ENCODE measurements at places on chromosomes 5 and 9. TPM values are rescaled to one million over a fixed set of nuclear protein-coding genes. Genes with fewer than 3 reads are reported as not detected.

DNA sequence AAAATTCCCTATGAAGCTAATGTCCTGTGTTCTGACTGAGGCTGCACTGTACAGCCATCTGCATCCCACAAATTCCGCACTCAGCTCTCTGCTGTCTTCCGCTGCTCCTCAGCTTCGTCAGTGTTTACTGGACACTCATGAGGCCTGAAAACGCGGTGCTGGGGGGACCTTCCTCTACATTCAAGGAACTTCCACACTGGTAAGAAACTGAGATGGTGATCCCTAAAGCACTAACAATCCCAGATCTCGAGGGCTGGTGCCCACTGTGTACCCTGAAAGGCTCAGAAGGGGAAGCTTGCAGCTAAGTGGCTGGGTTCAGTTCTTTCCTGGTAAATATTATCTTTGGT is 117.9 kb downstream of the NRG2 start:
- DNase-seq = no peak

DNA sequence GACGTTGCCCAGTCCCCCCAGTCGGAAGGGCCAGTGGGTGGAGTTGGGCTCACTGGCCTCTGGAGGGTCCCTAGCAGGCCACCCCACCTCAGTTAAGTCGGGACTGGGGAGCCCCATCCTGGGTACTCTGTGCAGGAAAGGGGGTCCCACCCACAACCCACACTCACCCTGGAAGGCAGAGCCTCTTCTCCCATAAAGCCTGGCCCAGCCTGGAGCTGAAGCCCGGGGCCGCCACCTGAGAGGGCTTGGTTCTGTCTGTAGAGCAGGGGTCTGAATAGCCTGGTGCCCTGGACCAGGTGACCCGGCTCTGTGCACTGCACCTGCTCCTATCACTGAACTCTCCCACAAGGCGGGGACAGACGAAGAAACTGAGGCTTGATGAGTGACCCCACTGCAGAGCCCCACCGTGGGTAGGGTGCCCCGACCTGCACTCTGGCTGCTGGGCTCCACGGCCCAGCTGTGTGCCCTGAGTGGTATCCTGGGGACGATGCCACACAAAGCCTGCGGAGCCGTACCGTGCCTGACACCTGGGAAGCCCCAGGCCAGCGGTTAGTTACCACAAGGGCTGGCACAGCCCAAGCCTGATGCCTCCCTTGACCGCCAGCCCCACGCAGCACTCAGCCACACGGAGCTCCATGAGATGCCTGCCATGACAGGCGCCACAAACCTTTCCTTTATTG is 7.3 kb downstream of the PTGES2 start:
- no peak for DNase-seq

GRCh38 chr9:31715250-31715649 is 669.2 kb upstream of the ACO1 start:
- DNase-seq = peak; percentile 55

ZBTB26 gene
- polyA plus RNA-seq = 7.3 TPM

GRCh38 chr5:112196584-112196983 is 222.5 kb downstream of the EPB41L4A start:
- peak; percentile 28 for DNase-seq
